ENCODE measurements at places on chromosomes 6 and 20.

- no peak for DNase-seq
Measured at GRCh38 chr6:17635568-17635967, 35.5 kb downstream of the FAM8A1 start.

GRCh38 chr6:85494547-85495536, 45.0 kb downstream of the NT5E start:
- DNase-seq: no peak

GRCh38 chr6:136696238-136696637, 96.0 kb downstream of the MAP3K5 start:
- DNase-seq: no peak

DNA sequence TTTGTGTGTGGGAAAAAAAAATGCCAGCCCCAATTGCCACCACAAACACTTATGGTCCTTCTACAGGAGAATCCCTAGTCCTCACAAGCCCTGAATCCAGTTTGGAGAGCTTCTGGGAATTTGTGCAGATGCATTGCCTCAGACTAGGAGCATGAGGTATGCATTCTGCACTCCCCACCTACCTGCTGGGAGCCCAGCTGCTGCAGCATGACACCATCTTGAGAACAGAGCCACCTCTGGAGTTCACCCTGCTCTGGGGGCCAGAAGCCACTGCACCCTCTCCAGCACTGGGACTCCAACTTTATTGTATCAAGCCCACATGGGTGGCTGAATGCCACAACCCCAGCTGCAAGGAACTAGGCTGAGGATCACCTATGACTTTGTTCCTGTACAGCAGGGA, 568.5 kb upstream of the ID4 start:
- no peak for DNase-seq

DNA sequence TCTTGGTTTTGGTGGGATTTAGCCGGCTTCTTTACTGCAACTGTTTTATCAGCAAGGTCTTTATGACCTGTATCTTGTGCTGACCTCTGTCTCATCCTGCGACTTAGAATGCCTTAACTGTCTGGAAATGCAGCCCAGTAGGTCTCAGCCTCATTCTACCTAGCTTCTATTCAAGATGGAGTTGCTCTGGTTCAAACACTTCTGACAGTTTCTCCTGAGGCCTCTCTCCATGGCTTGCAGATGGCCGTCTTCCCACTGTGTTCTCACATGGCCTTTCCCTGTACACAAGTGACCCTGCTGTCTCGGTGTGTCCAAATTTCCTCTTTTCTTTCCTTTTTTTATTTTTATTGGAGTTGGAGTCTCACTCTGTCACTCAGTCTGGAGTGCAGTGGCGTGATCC, 4.2 kb upstream of the CCM2L start:
- DNase-seq: no peak

GRCh38 chr6:98839781-98840361, 5.5 kb downstream of the POU3F2 start:
- DNase-seq: no peak

- no peak for DNase-seq
Measured at GRCh38 chr6:35354361-35355135, 12.2 kb downstream of the PPARD start.

GRCh38 chr20:33165416-33166055, 2.4 kb upstream of the BPIFA2 start:
- no peak for DNase-seq

DNA sequence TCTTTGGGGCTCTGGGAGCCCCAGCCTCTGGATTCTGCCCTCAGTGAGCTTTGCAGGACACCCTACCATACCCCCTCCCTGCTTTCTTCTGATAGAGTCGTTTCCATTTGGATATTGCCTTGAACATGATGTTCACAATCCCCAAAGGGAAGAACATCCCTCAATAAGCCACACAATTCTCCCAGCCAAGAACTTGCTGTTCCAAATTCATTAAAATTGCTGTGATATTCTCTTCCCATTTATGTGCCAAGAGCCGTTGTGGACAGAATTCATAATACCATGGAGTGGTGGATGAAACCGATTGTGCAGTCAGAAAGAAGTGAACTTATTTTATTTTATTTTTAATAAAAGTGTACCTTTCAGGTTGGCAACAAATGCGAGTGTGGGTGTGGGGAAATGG, 95.8 kb downstream of the DHX35 start:
- DNase-seq: no peak
